Effector CD4-positive, alpha-beta T cell (primary cell): ENCODE measurements at places on chromosomes 3 and 15.

DNA sequence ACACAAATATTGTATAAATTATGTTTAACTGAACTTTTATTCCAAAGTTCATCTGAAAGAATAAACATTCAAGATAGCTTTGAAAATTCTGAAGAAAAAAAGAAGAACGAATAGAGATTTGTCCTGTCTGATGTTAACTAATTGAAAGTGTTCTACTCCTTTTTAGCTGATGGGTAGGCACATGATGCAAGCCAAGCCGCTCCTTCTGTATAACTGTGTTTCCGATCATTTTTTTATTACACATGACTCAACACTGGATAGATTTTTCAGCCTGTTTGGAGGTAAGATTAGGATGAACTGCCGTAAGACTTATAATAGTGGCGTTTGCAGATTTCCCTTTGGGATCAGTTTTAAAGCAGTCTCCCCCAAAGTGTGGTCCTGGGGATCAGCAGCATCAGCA, 19.0 kb downstream of the NSUN3 start:
- no peak for DNase-seq

GRCh38 chr3:53890726-53891475, 758 bp downstream of the SELENOK start:
- peak; percentile 62 for DNase-seq

GRCh38 chr3:2579206-2579605, 480.5 kb downstream of the CNTN4 start:
- no peak for DNase-seq

- DNase-seq, result no peak
These were observed 114.0 kb upstream of the RGMA start for GRCh38 chr15:93203036-93203435.

DNA sequence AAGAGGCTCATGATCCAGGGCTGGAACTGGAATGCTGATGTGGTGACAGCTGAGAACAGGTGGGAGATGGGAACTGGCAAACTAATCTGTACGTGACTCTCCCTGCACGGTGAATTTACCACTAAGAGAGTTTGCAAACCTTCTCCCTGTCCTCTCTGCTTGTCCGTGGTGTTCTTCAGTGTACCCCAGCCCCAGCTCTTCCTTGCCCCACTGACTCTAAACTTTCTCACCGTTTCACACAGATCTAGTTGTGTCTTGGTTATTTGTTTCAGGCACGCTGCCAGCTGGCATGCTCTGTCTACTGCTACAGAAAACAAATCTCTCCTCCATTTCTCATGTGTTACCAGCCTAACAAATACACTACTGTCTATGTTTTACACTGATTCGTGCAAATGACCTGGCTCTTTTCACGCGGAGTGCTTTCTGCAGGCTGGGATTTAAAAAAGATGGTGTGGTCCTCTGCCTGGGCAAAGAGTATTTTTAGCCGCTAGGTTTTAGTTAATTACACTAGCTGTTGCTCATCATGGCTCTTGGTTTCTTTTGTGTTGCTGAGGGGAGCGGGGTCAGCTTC, 192.7 kb upstream of the LRIG1 start:
- no peak for DNase-seq

GRCh38 chr3:41115069-41115468, 84.2 kb upstream of the CTNNB1 start:
- no peak for DNase-seq

DNA sequence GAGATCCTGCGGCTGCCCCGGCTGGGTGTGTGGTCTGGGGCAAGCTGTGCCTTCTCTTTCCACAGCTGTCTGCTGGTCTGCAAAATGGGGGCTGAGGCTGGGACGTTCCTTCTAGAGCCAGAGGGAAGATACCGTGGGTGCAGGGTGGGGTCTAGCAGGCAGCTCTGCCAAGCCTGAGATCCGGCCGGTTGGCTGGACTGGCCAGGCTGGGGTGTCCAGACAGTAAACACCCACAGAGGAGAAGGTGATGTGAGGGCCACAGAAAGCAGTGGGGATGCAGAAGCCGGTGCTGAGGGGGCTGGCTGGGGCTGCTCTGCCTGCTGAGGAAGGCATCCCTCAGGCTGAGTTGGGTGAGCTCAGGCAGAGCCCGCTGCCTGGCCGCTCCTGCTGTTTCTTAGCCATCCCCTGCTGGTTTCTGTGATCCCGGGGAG, 46.1 kb downstream of the FBLN2 start:
- no peak for DNase-seq

GRCh38 chr3:87004883-87005282, 13.9 kb upstream of the VGLL3 start:
- DNase-seq, result no peak

- no peak for DNase-seq
These were observed 31.3 kb downstream of the SNRK start for GRCh38 chr3:43317461-43318316.

DNA sequence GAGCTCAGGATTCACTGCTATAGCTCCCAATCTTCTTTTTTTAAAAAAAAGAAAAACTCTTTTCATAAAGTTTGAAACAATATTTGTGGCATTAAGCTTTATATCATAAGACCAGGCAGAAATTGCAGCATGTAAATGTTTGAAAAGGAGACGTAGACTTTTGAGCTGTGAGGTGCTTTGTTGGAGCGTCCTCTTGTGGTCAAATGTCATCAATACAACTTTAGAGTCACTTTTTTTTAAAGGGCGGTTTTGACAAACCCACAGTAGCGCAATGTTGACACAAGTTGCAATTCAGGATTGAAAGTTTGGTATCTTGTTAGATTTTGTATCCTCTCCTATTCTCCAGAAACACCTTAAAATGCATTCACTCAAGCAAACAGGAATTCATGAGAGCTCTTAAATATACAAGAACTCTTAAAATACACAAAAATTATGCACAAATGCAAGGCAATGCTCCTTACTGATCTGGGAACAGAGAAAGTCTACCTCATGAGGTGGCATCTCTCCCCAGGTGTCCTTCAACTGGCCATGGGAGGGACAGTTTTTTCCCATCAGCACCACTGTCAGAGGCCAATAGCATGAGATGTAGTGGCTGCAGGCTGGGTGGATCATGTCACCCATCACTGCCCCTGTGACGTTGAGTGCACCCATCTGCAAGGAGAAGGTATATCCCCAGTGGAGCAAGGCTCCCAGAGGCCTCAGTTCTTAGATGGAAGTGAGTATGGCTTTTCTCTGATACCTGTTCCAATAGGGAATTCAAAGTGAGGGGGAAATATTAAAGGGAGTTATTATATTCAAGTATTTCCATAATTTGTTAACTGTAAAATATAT, 70.7 kb downstream of the ANXA2 start:
- DNase-seq, result peak; percentile 7

- no peak for DNase-seq
These were observed 5.9 kb downstream of the SCN5A start for GRCh38 chr3:38643592-38643991.

- DNase-seq, result no peak
These were observed 336.5 kb downstream of the ZNF385D start for GRCh38 chr3:21414506-21414905.

- DNase-seq, result no peak
These were observed 73.9 kb upstream of the CHRNB4 start for GRCh38 chr15:78714890-78715289.

DNA sequence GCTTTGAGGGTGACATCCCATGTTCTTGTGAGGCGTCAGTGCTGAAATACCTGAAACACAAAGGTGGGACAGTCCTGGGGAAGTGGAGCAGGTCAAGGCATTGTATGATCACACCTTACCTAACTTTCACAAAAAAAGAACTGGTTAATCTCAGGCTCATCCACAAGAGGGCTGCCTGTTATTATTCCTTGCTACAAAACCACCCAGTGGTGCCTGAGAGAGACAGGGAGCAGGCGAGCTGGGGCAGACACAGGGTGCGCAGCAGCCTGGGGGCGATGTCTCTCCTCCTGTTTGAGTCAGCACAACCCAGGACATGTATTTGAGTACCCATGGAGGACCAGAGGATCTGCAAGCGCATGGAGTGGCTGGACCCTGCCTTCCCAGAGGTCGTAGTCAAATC, 316.8 kb upstream of the ATP10A start:
- no peak for DNase-seq

DNA sequence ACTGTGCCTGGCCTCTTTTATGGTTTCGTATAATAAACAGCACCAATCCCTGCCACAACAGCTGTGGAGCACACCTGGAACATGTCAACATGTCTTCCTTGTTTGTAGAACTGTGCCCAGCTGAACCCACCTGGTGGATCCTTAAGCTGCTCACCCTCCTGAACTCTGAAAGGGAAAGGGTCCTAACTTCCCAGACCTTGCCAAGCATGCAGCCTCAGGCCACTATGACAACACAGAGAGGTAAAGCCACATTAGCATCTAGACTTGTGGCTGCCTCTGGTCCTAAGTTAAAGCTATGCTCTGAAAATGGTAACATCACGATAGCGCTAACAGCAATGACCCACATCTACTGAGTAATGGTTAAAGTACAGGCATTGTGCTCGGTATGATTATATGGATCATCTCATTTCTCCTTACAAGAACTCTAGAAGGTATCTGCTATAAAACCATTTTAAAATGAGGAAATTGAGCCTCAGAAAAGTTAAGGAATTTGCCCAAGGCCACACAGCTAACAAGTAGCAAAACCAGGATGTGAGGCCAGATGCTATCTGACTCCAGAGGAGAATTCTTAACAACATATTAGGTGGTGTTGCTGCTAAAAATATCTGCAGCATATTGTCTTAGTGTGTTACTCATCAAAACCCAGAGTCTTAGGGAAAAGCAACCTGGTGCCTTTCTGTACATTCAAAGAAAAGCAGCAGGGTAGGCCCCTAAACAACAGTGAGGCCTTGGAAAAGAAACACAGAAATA, 23.1 kb upstream of the HERC1 start:
- DNase-seq, result no peak

GRCh38 chr3:102135316-102135715, 286.0 kb downstream of the NFKBIZ start:
- DNase-seq, result no peak

- no peak for DNase-seq
These were observed 21.9 kb upstream of the CP start for GRCh38 chr3:149243540-149243939.

- no peak for DNase-seq
These were observed 115.4 kb upstream of the RAD18 start for GRCh38 chr3:9078561-9079240.

DNA sequence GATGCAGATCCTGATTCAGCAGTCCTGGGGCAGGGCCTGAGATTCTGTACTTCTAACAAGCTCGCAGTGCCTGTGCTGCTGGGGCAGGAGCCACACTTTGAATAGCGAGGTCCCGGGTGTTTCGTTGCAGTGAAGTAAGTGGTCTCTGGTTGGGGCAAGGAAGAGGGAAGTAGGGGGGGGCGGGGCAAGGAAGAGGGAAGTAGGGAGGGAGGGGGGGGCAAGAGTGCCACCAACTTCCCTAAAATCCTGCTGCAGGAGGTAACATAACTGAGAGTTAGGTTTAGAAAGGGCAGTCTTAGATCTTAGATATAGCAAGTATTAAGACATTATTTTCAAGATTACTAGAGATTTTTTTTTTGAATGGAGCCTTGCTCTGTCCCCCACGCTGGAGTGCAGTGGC, 35.5 kb downstream of the CRTAP start:
- no peak for DNase-seq

DNA sequence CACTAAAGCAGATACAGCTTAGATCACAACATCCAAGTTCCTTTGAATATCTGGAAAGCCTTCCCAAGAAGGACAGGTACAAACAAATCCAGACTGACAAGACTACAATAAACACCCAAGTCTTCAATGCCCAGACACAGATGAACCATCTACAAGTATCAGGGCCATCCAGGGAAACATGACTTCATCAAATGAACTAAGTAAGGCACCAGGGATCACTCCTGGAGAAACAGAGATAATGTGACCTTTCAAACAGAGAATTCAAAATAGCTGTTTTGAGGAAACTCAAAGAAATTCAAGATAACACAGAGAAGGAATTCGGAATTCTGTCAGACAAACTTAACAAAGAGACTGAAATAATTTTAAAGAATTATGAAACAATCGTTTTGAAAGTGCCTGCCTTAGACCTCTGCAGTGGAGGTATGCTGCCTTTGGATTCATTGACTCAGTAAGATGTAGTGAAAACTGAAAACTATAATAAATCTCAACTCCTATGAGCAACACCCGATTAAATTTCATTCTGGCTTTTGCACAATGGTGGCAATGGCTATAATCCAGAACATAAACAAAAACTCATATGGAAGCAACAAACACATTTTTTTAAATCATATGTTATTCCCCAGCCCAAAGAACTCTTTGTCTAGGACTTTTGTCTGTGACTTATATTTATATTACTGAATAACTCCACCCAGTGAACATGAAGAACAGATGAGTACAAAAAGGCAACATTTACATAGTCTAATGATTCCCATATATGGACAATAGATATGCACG, 12.6 kb upstream of the COL8A1 start:
- no peak for DNase-seq

DNA sequence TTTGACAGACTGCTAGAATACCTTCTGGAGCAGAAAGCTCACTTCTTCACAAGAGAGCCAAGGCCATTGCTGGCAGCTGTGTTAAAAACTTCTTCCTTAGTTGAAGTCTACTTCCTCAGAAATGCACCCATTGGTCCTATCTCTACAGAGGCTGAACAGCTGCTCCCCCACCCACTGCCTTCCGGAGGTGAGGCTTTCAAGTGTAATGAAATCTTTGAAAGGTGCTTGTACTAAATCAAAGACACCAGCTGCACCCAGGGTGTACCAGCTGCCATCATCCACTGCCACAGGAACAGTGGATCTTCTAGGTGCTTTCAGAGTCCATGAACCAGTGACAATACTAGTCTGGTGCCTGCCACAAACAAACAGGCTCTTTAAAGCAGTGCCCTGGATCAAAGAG, 26.4 kb upstream of the HERC1 start:
- peak; percentile 49 for DNase-seq

- no peak for DNase-seq
These were observed 4.1 kb downstream of the CORO2B start for GRCh38 chr15:68582864-68583263.

DNA sequence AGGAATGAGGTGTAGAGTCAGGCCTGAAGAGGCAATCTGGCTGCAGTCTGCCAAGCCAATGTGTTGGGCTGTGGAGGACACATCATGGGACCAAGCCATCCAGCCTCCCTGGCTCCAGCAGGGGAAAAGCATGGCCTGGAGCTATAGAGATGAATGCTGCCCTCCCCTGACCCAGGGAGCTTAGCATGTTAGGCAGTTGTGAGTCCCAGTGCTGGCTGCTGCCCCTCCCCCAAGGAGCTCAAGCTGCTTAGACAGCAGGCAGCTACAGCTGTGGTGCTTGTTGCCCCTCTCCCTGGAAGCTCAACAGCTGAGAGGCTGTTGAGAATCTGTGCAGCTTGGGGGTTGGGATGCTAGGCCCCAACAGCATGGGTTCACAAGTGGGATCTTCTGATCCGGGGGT, 85.6 kb upstream of the DNAJC19 start:
- no peak for DNase-seq

DNA sequence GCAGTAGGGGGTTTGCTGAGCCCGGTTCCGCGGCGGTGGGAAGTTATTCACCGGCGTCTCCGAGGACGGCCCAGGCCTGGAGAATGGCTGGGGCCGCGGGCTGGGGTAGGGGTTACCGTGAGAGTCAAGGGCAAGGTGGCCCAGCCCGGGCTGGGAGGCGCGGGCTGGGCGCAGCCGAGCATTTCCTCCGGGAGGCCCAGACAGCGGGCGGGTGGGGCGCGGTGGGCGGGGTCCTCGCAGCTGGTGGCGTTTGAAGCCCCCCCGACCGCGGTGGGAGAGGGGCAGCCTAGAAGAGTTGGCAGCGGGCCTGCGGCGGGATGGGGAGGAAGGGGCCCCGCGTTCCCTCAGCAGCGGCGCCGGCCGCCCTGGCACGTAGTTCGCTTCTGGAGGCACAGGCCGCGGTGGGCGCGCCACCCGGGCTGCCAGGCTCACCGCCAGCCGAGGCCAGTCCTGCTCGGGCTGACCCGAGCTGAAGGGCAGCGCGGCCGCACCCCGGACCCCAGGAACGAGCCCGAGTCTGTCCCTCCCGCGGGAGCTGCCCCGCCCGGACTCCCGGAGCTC, 960 bp upstream of the KLF13 start:
- DNase-seq, result peak; percentile 47

- no peak for DNase-seq
These were observed 5.5 kb downstream of the SEMA5B start for GRCh38 chr3:123021996-123022510.
